ENCODE measurements at places on chromosomes 6 and 20.

- no peak for DNase-seq
Observed at GRCh38 chr6:111888928-111889695, 15.9 kb upstream of the FYN start.

DNA sequence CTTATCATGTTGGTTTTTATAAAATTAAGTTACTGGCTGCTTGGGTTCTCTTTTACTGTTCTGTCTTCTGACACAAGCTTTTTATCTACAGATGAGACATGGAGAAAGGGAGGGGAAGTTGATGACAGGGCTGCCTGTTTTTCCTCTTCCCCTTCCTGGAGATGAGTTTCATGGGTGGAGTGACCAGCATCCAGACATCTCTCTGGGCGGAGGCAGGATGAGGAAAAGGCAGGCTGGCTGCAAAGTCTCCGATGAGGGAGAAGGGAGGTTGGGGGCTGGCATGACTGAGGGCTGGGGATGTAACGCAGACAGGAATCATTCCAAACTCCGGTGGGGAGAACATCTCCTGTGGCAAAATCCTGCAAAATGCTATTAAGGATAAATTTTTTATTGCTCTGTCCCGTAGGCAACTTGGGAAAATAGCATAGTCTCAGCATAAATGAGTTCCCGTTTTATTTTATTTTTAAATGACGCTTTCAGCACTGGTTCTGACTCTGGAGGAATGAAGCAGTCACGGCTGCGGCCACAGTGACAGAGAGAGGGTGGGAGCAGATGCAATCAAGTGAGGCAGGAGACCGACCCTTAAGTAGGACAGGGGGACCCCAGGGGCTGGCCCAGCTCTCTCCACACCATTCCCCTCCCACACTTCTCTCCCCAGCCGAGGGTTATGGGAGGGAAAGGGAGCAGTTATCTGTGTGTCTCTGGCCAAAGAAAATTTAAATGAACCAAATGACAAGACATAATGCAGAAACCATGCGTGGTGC is 108.8 kb upstream of the PMEPA1 start:
- no peak for DNase-seq

DNA sequence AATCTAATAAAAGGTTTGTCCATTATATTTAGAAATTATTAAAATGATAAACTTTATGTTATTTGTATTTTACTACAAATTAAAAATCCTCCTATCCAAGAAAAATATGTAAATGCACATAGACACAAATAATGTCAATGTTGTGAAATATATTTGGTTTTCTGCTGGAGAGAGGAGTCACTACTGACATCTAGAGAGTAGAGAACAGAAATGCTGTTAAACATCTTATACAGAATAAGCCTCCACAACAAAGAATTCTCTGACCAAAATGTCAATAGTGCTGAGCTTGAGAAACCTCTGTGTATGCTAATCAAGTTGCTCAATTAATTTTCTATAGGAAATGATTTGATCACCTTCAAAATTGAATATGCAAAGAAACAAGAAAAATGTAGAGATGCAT is 12.4 kb downstream of the HTR1B start:
- no peak for DNase-seq

DNA sequence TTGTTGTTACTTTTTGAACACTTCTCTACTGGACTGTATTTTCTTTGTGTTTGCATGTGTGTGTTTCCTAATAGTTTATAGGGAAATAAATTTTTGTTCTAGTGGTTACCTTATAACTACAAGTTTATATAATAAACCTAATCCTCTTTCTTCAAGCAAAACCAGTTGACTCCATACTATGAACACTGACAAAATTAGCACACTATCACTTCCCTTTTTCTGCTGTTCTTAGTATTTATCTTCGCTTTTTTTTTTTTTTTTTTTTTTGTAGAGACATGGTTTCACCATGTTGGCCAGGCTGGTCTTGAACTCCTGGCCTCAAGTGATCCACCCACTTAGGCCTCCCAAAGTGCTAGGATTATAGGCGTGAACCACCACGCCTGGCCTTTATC is 25.0 kb upstream of the C6orf62 start:
- no peak for DNase-seq

- DNase-seq, result no peak
Observed at GRCh38 chr6:48027704-48028435, 83.1 kb downstream of the PTCHD4 start.

DNA sequence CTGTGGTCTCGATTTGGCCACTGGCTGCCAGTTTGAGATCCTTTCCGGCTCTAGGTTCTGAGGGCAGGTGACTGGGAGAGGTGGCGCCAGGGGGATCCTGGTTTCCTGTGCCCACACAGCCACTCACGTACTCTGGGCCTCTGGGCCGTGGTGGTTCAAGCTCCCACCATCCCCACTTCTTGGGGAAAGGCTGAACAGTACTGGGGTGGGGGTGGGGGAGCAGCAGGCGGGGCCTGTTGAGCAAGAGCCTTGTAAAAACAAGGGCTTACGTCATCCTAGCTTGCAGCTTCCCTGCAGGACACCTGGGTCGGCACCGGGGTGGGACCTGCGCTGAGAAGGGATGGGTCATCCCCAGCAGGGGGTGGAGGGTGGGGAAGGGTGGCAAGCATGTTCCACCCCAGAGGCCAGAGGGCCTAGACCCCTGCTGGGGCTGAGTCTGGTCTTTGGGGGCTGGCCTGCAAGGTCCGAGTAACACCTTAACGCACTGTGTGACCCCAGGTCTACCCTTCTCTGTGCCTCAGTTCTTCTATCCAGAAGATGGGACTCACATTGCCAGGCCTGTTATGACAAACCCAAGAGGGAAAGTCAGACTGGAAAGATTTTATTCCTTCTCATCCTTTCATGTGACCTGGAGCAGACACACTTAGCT is 3.1 kb upstream of the CEBPB start:
- DNase-seq, result no peak

DNA sequence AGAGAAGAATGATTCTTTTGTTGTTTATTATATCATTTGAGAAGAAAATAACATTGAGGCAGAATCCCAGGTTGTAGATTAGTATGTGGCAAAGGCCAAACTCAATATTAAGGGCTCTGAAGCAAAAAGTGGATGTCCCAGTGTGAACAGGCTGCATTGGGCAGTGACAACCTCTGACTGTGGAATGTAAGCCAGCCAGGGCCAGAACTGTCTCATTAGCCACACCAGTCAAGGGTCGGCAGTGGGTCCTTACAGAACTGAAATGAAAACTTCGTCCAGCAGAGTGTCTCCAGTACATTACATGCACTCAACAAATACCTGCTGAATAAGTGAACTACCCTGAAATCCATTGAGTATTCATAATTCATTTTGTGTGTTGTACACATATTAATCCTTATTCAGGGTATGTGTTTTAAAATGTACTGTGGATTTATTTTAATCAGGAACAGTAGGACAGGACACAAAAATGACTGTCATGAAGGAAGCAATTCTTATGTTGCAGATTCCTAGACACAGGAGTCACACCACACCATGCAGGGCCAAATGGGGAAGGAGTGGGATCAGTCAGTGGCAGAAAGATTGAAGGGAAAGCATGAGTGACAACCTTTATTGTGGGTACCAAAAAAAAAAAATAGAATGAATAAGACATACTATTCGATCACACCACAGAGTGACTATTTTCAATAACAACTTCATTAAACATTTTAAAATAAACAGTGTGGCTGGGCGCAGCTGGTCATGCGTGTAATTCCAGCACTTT is 64.9 kb upstream of the UTRN start:
- DNase-seq, result no peak

DNA sequence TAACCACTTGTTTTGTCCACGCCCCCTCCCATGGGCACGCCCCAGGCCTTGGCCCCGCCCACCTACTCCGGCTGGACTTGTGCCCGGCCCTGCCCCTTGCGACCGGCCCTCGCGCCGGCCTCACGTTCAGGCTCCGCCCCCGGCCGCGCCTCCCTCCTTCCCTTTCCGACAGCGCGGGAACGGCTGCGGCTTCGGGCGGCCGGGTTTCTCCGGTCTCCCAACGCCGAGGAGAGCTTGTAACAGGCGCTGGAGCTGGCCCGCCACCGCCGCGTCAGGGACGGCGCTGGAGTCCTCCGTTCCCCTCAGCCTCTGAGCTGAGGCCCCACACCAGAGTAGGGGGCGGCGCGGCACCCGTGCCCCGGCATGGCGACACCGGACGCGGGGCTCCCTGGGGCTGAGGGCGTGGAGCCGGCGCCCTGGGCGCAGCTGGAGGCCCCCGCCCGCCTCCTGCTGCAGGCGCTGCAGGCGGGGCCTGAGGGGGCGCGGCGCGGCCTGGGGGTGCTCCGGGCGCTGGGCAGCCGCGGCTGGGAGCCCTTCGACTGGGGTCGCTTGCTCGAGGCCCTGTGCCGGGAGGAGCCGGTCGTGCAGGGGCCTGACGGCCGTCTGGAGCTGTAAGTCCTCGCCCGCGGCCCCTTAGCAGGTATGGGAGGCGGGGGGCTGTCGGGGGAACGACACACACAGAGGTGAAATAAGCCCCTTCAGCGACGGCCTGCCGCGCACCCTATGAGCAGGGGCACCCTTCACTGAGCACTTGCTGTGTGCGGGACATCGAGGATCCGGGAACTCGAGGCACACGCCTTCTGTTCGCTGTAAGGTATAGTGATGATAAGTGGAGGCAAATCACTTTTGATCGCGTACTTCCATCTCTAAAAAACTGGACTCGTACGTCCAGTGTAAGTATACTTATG is at the start of gene FANCE:
Gene FANCE, plus strand, starts transcription at position 156 of the 908 bp plus-strand sequence. Its CDS starts 208 bp downstream, at position 364.
- DNase-seq, result peak; percentile 76

GRCh38 chr6:15677822-15678221 is 15.0 kb upstream of the DTNBP1 start:
- no peak for DNase-seq

DNA sequence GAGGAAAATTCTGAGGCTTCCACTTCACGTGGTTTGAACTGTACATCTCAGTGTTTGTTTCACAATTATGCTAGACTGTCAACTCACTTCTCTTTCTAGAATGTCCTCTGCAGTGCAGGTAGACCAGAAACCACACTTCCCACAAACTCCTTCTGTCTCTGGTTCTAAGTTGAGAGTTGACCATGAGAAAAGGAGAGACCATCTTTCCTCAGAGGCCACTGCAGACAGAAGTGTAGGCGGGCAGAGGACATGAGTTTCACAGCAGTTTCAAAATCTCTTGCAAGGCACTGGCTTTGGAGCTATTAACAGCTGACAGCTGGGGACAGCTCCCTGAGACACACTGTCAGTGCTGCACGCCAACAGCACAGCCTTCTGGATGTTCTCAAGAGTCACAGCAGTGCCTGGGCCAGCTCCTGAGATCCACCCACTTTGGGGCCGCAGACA is 55.4 kb upstream of the MOXD1 start:
- peak; percentile 76 for DNase-seq

DNA sequence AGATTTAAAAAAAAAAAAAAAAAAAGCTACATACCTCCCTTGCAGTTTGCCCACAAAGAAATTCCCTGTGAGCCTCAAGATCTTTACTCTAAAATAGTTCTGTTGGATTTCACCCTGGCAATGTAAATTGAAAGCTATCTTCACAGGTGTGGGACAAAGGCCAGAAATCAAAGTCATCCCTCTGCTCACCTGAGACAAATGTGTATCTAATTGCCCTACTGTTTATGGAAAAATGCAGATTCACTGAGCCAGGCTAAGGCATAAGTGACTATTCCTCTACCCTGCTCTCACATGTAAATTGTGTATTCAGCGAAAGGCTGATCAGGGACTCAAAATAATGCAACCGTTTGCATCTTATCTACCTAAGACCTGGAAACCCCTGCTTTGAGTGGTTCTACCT is 98.5 kb upstream of the SHLD1 start:
- DNase-seq, result no peak
